ENCODE measurements at places on chromosomes 2 and 18. TPM values are rescaled to one million over a fixed set of nuclear protein-coding genes. Genes with fewer than 3 reads are reported as not detected.

The EVX2 gene
- polyA plus RNA-seq, result not detected

The INPP1 gene
- polyA plus RNA-seq, result 29.6 TPM

The SULT1C4 gene
- not detected for polyA plus RNA-seq

The CNGA3 gene
- polyA plus RNA-seq, result 0.30 TPM

DNA sequence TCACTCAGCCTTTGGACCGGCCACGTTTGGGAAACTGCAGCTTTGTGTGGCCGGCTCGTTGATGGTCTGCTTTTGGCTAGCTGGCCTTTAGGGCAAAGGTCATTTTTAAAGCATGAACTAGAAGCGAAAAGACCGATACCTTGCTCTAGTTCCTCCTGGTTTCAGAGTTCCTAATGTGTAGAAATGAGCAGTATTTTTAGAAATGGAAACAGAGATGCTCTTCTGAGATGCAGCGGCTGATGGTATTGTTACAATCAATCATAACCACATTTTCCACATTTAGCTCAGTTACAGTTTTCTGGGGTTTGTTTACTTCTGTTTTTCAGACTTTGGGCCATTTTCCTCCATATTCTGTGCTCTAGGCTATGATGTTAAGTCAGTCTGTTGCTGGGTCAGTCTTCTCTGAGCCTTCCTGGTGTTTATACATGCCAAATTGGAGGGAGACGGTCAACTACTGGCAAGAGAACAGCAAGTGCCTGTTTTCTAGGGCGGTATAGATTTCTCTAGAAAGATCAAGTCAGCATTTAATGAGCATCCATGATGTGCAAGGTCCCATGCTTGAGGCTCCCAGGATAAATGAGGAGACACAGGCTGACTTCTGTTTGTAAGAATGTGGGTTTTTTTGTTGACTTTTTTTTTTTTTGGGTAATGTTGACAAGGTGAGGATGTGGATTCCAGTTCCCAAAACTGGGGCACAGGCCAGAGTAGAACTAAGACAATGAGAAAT is 28.0 kb downstream of the RNF144A start:
- DNase-seq, result no peak

DNA sequence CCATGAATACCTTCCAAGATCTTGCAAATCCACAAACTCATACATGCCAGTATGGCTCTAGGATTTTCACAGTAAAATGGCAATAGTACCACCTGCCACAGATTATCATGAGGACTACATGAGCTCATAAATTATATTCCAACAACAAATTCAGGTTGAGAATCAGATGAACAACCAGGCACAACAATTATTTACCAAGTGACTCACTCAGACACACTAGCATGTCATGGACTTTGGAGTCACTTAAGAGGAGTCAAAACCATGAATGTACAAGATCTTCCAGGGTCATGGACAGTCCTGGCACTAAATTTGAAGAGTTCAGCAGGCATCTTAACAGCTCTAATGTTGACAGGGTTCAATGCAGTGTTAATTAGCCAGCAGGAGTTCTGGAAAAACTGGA is 34.4 kb upstream of the BZW1 start:
- DNase-seq, result no peak

DNA sequence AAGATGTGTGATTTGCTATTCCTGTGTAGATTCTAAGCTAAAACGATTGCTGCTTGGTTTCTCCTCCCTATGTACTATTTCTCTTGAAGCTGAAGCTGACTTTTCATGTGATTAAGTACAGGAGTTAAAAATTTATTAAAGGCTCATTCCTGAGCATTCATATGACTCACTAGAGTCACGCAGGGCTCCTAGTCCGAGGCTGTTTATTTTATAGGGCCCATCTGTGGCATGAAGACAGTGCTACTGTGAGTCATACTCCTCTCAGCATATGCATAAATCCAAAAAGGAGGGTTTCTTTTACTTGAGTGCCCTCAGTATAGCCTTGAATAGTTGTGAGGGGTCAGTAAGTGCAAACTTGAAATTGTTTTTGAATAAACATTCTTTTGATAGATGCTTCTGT is 378.8 kb downstream of the PTPRM start:
- DNase-seq, result peak; percentile 96

DNA sequence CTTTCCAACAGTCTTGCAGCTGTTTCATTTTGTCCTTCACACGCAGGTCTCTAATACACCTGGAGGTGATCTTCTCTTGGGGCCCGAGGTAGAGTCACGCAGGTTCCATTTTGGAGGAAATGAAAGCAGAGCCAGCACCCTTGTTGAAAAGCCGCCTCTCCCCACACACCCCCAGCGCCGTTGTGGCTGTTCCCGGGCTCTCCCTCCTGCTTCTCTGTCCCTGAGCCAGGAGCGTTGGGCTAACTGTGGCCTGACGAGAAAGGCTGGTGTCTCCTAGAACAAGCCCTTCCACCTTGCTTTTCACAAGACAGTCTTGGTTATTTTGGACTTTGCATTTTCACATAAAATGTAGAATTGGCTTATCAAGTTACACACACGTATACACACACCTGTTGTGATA is 16.3 kb downstream of the SNED1 start:
- no peak for DNase-seq

DNA sequence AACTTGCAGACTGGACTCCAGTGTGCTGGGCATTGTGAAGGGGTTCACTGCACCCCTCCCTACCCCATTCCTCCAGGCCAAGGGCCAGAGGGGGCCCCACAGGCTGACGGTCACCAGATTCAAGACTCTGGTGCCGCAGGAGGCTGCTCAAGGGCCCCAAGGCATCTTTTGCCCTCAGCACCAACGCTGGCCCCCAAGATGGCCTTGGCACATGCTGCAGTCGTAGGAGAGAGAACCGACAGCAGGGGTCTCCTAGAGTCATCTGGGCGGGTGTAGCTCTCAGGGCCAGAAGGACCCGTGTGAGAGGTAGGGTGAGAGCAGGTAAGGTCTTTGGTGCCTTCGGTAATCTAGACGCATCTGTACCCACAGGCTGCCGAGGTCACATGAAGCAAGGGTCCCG is 18.7 kb upstream of the ODC1 start:
- DNase-seq, result no peak

GRCh38 chr2:60549238-60549927 is 4.1 kb downstream of the BCL11A start:
- peak; percentile 73 for DNase-seq

DNA sequence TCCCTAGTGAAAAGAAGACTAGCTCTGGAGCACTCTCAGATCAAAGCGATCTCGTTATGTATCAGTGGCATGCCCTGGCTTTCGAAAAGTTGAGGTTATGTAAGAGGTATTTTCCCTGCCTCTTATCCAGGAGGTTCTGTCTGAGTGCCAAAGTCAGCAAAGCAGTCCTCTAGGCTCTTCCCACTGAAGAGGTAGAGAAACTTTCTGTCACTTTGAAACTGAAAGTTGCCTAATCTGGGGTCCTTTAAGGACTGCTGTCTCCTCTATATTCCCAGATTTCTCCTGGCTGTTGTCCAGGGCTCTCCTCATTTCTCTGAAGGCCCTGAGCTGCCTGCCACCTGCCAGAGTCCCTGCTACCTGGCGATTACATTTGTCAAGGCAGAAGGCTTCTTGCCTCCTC is 96.3 kb downstream of the B3GNT2 start:
- no peak for DNase-seq

DNA sequence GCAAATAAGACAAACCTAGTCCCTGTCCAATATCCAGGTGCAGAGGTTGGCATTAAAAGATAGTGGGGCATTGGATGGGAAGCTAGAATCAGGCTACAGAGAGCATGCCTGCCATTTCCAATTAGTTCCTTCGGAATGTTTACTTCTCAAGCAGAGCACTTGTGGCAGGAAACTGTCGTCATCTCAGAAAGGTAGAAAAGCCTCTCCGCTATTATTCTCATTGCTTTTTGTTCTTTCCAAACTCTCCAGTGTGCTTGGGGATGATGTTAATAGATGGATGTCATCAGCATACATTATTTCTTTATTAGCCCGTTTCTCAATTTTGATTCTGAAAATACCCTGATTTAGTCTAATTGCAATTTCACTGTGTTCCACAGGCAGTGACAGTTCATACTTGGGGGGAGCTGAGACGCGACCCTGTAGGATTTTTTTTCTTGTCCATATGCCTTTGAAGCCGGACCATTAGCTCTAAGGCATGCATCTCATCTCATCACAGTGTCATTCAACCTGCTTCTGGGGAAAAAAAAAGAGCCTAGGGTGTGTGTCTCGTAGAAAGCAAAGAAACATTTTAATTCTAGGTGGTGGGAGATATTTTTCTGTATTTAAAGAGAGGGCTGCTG is 7.7 kb downstream of the ASB18 start:
- DNase-seq, result no peak

Measured in GM23248 (cell line).